ENCODE measurements at places on chromosomes 2 and 18.

DNA sequence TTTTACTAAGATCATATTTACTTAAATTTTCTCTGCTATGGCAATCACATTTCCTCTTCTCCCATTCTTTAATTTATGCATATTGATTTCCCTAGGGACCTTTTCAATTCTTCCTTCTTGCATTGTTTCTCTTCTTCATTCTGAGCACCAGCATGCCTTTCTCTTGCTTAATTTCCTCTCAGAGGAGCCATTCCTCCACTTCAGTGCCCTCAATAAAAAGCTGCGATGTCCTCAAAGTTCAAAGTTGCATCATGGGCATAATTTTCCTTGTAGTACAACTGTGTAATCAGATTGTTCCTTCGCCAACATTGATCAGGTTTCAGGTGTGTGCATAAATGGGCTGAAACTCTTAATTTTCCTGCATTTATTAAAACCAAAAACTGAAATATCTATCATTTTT is 21.8 kb upstream of the CD226 start:
- DNase-seq = no peak

GRCh38 chr2:20424300-20425290 is 22.3 kb upstream of the RHOB start:
- peak; percentile 85 for DNase-seq

DNA sequence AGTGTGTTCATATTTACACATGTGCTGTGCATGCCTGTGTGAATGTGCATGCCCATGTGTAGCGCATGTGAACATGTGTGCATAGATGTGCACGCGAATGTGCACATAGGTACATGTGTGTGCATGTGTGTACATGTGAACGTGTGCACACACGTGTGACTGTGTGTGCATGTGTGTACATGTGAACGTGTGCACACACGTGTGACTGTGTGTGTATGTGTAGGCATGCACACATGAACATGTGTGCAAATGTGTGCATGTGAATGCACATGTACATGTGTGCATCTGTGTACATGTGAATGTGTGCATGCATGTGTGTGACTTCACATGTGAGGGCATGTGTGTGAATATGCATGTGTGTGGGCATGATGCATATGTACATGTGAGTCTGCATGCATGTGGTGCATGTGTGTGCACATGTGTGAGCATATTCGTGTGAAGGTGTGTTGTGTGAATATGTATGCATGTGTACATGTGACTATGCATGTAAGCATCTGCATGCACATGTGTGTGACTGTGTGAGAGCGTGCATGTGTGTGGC is 122.4 kb downstream of the PTGR3 start:
- no peak for DNase-seq

- no peak for DNase-seq
These were observed 234.1 kb downstream of the CCDC102B start for GRCh38 chr18:69032009-69032408.

DNA sequence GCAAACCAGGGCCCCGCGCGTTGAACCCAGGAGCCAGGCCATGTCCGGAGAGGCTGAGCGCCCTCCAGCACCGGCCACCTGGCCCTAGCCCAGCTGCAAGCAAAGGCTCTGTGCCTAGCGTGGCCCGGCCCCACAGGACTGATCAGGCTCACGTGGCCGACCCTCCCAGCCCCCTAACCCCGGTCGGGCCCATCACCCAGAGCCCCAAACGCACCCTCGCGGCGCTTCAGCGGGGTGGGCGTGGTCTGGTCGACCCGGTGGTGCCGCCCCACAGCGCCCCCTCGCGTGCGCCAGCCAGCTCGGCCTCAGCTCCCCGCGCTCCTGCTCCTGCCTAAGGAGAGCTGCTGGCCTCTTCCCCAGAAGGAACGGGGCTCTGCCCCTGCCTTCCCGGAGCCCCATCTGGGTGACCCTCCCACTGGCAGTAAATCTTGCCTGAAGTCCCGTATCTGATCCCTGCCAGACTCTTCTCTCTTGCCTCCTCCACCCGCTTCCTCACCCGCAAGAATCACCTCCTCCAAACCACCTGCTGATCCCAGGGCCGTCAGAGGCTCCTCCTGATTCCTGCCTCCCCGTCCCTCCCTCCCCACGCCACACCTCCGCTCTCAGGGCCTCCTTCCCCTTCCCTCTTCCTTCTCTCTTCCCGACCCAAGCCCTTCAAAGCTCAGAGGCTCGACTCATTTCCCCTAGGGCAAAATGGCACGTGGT is 12.3 kb upstream of the TEX51 start:
- DNase-seq = peak; percentile 67

DNA sequence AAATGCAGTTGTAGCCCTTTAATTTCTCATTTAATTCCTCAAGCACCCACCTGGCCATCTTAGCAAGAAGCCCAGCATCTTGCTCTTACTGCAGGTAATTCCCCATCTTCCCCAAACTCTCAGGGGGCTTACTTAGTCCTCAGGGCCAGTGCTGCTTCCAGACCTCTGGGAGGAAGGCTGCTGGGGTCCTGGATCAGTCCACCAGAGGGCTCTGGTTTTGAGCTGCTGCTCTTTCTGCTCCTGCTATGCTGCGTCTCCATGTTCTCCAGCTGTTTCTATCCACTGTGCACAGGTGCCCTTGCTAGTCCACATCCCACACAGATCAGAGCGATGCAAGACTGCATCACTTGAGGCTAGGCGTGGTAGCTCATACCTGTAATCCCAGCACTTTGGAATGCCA is 34.5 kb upstream of the TMEM87B start:
- no peak for DNase-seq

GRCh38 chr2:178277741-178278197 is 83.5 kb downstream of the OSBPL6 start:
- DNase-seq = no peak

GRCh38 chr2:102790091-102790455 is 28.2 kb downstream of the TMEM182 start:
- no peak for DNase-seq

DNA sequence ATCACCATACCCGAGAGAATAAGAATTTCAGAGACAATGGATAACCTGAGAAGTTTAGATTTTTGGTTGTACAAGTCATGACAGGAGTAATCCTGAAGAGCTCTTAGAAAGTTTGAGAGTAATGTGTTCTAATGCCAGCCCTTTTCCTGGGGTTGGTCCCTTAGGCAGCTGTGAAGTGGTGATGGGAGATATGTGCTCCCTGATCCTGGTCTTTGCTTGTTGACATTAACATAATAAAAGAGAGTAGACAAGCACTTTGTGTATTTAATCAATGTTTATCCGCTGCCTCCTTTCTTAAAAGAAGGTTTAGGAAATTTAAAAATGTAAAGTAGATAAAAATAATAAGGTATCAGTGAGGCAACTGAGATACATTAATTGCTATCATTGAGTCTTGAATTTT is 13.8 kb upstream of the DSC3 start:
- no peak for DNase-seq

GRCh38 chr2:127106991-127107621 is at the start of gene BIN1:
BIN1 (minus strand) TSS chr2:127107154; CDS start chr2:127106943, 211 bp downstream.
- DNase-seq = peak; percentile 94

DNA sequence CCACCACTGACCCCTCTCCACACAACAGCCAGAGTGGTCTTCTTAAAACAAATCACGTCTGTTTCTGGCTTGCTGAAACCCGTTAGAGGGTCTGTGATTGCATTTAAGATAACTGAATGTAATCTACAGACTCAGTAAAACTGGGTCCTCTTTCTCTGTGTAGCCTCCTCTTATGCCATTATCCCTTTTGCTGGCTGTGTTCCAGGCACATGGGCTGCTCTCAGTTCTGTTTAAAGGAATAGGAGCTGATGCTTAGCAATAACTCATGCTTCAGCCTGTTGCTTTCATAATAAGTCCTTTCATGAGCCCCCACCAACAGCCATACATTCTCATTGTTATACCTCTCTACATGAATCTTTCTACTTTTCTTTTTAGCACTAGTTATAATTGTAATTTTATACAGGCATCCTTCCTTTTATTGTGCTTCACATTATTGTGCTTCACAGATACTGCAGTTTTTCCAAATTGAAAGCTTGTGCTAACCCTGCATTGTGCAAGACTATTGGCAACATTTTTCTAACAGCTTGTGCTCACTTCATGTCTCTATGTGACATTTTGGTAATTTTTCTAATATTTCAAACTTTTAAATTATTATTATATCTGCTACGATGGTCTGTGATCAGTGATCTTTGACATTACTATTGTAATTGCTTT is 782.6 kb downstream of the MBD2 start:
- DNase-seq = no peak

- no peak for DNase-seq
These were observed 84.7 kb upstream of the EML6 start for GRCh38 chr2:54638774-54639187.

- no peak for DNase-seq
These were observed 9.1 kb downstream of the LOXL3 start for GRCh38 chr2:74544634-74545033.

DNA sequence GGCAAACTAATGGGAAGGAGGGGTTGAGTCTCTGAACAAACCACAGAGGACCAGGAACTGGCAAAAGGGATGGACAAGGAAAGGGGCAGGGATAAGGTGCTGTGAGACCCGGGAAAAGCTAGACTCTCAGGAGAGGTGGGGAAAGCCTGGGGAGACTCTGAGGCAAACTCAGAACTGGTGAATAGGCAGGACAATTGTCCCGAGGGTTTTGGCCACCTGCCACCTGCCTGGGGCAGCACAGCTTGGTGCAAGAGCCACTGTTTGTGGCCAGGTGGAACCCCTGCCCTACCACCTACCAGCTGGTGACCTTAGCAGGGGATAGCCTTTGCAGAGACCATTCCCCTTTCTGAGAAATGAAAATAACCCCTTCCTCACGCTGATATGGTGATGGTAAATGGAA is 129.4 kb upstream of the ASB18 start:
- no peak for DNase-seq

DNA sequence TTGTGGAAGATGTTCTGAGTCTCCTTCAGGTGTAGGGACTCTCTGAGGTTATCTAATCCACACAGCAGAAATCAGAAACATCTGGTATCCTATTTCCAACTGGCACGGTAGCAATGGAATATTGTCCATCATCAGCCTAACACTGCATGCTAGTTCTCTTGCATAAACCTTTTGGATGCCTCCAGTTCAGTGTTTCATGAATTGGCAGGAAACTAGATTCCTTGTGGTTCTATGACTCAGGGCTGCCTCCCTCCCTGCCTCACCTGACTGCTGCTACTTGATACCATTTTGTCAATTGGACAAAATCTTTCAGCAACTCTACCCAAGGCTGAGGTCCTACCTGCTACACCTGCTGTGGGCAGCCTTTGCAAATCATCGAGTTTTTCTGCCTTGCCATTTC is 130.9 kb downstream of the TPGS2 start:
- no peak for DNase-seq

- DNase-seq = peak; percentile 80
These were observed 191.8 kb downstream of the FTCDNL1 start for GRCh38 chr2:199659207-199659606.

- DNase-seq = no peak
These were observed 19.3 kb downstream of the TMEM247 start for GRCh38 chr2:46498681-46499080.

- no peak for DNase-seq
These were observed 191.4 kb downstream of the TMEM163 start for GRCh38 chr2:134527381-134527780.

GRCh38 chr2:215782965-215783364 is 230.4 kb downstream of the MREG start:
- no peak for DNase-seq

DNA sequence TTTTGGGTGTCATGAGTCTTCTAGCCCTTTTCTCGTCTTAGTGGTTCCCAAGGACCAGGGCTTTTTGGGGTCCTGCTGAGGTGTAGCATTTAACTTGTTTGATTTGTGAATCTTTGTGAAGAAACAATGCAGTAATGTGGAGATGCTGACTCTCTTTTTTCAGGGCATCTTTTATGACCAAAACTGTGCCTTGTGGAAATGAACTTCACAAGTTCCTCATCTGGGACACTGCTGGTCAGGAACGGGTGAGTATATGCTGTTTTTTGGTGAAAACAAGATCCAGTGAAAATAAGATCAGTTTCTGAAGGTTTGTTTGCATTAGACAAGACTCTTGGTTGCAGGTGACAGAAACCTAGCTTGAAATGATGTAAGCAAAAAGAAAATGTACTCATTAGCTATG is 83.9 kb downstream of the RAB31 start:
- DNase-seq = no peak

- no peak for DNase-seq
These were observed 243.1 kb upstream of the SMAD7 start for GRCh38 chr18:49193897-49194296.

GRCh38 chr2:29273685-29274611 is 158.7 kb downstream of the CLIP4 start:
- DNase-seq = no peak

DNA sequence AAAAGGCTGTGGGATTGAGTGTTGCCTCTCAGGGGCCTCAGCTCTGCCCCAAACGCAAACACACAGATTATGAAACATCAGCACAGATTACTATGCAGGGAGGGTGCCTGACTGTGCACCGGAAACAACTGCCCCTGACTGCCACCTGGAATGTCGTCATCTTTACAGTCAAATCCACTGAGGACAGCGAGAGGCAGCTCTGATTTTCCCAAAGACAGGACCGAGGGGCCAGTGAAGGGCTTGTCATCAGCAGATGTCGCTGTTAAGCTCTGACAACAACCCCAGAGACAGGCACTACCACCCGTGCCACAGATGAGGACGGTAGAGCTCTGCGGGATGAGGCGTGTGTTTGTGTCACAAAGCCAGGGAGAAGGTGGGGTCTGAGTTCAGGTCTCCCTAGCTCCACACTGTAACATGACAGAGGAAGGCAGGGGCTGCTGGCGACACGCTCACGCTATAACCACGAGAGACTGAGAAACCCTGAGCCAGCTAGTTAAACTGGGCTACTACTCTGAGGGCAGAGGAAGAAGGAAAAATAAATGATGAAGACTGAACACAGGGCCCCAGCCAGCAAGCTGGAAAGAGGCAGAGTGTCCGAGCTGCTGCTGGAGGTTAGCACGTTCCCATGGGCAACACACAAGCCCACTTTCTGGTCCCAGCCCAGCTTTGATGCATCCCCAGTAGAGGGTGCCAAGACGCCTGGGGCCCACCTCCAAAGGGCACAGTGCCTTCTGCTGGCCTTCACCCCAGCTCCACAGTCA is 47.0 kb downstream of the PARD6G start:
- no peak for DNase-seq

DNA sequence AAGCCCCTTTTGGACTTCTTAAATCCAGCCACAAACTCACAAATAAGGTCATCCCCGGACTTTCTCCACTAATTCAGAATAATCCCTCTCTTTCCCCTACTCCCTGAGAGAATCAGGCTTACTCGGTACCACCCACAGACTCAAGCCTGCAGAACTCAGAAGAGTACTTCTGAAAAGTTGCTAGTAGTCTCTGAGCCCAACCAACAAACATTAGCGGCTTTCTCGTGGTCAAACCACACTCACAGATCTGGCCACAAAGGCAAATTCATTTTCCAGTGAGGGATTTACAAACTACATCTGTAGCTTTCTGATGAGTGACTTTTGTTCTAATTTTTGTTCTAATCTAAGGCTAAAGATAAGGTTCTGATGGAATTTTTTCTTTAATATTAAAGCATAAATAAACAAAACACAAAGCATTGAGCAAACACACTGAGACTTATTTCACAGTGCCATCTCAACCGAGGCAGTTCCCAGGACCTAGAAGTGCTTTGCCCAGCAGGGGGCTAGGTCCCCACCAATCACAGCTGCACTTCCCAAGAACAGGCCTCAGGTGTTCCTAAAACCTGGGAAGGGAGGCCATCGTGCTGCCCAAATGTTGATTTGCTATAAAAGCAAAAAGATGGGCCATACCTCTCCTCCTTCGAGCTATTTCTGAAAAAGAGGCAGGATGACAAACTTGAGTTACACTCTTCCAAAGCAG is 110.7 kb downstream of the COLEC12 start:
- DNase-seq = no peak

- no peak for DNase-seq
These were observed 45.6 kb downstream of the ZNF519 start for GRCh38 chr18:14086458-14087231.

GRCh38 chr2:27849558-27850205 is 40.5 kb downstream of the RBKS start:
- no peak for DNase-seq

Data from aorta (tissue), 5 donors.